ENCODE measurements at places on chromosomes 5 and 9. TPM values are rescaled to one million over a fixed set of nuclear protein-coding genes. Genes with fewer than 3 reads are reported as not detected.

Gene SPATA31A1
- polyA plus RNA-seq = not detected

Gene ZNF483
- 1.8 TPM for polyA plus RNA-seq

DNA sequence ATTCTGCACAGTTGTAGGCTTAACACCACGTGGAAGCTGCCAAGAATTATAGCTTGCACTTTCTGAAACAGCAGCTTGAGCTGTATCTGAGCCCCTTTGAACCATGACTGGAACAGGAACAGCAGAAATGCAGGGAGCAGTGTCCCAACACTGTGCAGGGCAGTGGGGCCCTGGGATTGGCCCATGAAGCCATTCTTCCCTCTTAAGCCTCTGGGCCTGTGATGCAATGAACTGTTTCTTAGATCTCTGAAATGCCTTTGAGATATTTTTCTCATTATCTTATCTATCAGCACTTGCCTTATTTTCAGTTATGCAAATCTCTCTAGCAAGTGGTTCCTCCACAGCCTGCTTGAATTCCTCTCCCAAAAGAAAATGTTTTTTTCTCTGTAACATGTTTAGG, 87.0 kb upstream of the MTAP start:
- DNase-seq = no peak

DNA sequence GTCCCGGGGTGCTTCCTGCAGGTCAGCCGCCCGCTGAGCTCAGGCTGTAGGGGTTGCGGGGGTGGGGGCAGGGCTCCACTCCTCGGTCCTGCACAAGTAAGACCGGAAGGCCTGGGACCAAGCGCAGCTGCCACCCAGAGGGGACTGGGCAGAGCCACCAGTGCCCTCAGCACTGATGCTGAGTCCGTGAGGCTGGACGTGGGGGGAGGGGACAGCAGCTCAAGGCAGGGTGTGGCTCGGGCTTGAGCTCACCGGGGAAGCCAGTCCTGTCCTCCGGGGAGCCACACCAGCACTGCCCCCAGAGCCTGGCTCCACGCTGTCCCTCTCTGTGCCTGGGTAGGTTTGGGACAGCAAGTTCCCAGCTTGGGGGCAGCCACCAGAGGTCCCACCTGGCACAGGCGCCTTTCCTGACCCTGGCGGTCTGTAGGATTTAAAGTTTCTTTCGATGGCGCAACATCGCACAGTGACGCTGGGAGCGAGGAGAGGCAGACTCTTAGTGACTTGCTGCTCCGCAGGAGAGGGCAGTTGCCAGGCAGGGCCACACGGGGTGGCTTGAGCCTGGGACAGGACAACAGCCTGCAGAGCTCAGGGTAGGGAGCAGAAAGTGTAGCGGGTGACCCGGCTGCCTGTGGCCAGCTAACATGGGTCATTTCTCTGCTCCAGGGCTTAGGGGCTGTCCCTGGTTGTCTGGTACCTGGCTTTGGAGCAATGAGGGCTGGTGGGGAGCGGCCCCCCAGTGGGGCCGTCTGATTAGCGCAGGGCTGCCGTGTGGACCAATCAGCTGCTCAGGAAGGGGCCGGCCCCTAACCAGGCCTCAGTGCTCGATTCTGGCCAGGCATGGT, 5.7 kb downstream of the LCN1 start:
- no peak for DNase-seq

GRCh38 chr5:6540111-6540827, 91.6 kb downstream of the UBE2QL1 start:
- DNase-seq = no peak

DNA sequence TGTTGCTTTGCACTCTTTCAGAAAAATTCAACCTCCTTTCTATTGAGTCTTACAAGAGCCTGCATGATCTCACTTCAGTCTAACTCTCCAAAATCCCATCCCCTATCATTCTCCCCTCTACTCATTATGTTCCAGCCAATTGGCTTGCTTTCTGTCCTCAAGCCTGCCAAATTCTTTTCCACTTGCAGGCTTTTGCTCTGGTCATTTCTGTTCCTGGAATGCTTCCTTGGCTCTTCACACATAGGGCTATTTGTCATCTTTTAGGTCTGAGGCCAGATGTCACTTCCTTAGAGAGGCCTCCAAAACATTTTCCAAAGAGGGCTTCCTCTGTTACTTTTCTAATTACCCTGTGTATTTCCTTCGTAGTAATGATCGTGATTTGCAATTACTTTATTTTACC, 11.8 kb upstream of the CHD1 start:
- peak; percentile 46 for DNase-seq

GRCh38 chr5:143682929-143683386, 129.0 kb upstream of the HMHB1 start:
- peak; percentile 49 for DNase-seq

Data from right lung (tissue), 10 donors.